ENCODE measurements at places on chromosomes 1 and 21. TPM values are rescaled to one million over a fixed set of nuclear protein-coding genes. Genes with fewer than 3 reads are reported as not detected.

Gene LCE3E
- not detected for total RNA-seq

Gene OR2L5
- 0.89 TPM for total RNA-seq

Gene JAM2
- total RNA-seq: 104 TPM

Gene LMX1A
- 4.4 TPM for total RNA-seq

Gene GJA4
- 4.0 TPM for total RNA-seq

Gene PTPN14
- 18.3 TPM for total RNA-seq
